Vagina (tissue), 2 donors: ENCODE measurements at places on chromosomes 12 and 14.

- DNase-seq, result no peak
Observed at GRCh38 chr14:36208690-36209278, 32.3 kb upstream of the PTCSC3 start.

DNA sequence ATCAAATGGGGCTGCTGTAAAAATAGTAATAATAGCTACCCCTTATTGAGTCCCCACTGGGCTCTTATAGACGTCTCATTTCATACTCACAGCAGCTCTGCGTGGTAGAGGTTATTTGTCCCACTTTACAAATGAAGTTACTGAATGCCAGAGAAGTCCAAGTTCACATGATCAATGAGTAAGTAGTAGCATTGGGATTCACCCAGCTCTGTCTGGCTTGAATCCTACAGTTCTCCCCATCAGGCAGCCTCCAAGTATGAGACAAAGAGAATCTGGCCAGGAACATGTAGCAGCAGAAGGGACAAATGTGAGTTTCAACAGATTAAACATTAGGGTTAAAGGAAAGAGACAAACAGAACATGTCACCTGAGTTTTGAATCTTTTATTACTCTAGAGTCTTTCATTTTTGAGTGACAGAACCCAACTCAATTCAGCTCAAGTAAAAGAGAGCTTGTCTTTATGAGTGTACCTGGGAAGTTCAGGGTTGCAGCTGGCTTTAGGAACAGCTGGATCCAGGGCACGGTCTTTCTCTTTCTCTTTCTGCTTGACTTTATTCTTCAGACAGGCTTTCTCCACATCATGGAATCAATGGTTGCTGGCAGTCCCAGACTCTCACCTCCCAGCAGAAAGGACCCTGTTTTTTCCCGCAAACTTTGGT is 64.1 kb upstream of the JDP2 start:
- peak; percentile 79 for DNase-seq

DNA sequence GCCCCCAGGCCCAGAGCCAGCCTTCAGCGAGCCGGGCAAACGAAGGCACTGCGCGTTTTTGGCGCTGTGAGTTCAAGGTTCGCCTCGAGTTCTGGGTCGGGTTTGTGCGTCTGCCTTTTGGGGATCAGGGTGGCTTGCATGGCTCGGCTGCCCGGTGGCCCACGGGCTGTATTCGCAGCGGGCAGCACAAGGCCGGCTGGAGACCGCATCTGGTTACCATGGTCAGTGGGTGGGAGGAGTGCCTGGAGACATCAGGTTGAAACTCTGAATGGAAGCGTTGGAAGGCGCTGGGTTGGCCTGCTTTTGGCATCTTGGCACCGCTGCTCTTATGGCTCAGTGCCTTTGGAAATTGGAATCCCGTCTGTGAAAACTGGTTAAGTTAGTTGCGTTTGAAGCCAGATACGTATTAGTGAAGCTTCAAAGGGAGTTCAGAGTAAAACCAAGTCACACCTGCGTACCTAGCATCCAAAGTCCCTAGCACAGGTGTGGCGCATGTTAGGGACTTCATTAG is 50.9 kb downstream of the SNAPC1 start:
- DNase-seq, result no peak

GRCh38 chr12:47731723-47732122 is 6.4 kb upstream of the ENDOU start:
- no peak for DNase-seq

DNA sequence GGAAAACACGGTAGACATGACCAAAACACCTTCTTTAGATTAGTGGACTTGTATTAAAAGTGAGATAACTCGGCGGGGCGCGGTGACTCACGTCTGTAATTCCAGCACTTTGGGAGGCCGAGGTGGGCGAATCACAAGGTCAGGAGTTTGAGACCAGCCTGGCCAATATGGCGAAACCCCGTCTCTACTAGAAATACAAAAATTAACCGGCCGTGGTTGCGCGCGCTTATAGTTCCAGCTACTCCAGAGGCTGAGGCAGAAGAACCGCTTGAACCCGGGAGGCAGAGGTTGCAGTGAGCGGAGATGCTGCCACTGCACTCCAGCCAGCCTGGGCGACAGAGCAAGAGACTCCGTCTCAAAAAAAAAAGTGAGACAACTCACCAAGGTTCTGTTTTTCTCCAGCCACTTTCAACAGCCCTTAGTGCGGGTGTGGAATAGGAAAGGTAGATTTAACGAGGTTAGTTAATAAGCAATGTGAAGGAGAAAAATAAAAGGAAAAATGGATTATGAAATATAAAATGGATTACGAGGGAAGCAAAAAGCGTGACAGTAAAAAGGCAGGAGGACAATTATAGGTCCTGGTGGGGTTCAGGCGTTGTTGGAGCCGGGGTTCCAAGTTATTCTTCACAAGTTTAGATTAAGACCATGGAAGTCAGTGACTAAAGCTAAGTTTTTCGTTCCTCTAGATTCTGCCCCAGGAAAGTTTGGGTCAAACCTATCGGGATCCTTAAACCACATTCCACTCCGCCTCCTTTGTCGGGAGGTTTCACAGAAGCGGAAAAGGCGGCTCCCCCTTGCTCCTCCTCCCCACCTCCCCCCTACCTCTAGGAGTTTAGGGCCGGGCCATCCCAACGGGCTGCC is 534 bp downstream of the PPP2R3C start:
- DNase-seq, result no peak
